ENCODE measurements at places on chromosomes 1 and 21.
A peak's percentile ranks its signal among the peaks of the same experiment; 100 is the strongest.

GRCh38 chr1:235649368-235650163, at the start of gene GNG4:
GNG4 (minus strand) TSS chr1:235649784; CDS start chr1:235583838, 65,946 bp downstream.
- peak; percentile 53 for DNase-seq

GRCh38 chr1:199411506-199411905, 616.0 kb upstream of the NR5A2 start:
- DNase-seq, result no peak

- DNase-seq, result no peak
Measured at GRCh38 chr1:36909946-36910725, 124.2 kb downstream of the GRIK3 start.

GRCh38 chr21:39645331-39645730, 32.6 kb downstream of the B3GALT5 start:
- no peak for DNase-seq

- no peak for DNase-seq
Measured at GRCh38 chr1:46807046-46807972, 8.5 kb downstream of the CYP4B1 start.

GRCh38 chr21:36481639-36482038, 1.7 kb upstream of the CLDN14 start:
- no peak for DNase-seq

DNA sequence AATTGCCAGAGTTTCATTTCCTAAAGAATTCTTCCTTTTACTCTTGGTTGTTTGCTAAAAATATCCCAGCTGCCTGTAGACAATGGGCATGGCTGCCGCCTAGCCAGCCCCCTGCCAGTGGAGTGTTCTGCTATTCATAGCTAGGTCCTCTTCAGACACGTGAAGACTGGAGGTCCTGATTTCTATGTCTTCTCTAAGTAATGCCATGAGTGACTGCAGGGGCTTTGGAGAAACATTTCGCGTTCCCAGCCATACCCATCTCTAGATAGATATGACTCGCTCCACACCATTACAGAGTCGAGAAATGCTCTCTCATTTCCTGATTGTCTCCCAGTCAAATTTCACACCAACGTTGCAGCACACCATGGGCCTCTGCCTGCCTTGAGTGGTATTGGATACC, 99.5 kb upstream of the BACE2 start:
- no peak for DNase-seq

GRCh38 chr21:35711661-35712060, 348.7 kb downstream of the SETD4 start:
- DNase-seq, result no peak

DNA sequence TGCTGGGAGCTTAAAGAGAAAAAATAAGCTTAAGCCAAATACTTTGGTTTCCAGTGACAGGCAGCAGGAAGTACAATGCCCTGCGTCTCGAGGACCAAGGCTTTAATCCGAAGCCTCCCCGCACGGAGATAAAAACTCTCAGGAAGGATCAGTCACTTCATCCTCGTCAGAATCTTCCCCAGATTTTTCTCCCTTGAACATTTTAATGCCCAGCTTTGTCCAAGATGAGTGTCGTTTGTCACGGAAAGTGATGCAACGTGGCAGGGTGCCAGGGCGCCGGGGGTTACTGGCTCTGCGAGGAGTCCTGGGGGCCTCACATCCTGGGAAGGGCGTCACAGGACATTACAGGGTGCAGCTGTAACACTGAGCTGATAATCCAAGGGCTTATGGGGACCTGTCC, 25.2 kb upstream of the PCBP3 start:
- no peak for DNase-seq

GRCh38 chr21:35783721-35784120, 276.6 kb downstream of the SETD4 start:
- DNase-seq, result no peak

- DNase-seq, result no peak
Measured at GRCh38 chr21:46025113-46025770, 43.7 kb downstream of the COL6A1 start.

DNA sequence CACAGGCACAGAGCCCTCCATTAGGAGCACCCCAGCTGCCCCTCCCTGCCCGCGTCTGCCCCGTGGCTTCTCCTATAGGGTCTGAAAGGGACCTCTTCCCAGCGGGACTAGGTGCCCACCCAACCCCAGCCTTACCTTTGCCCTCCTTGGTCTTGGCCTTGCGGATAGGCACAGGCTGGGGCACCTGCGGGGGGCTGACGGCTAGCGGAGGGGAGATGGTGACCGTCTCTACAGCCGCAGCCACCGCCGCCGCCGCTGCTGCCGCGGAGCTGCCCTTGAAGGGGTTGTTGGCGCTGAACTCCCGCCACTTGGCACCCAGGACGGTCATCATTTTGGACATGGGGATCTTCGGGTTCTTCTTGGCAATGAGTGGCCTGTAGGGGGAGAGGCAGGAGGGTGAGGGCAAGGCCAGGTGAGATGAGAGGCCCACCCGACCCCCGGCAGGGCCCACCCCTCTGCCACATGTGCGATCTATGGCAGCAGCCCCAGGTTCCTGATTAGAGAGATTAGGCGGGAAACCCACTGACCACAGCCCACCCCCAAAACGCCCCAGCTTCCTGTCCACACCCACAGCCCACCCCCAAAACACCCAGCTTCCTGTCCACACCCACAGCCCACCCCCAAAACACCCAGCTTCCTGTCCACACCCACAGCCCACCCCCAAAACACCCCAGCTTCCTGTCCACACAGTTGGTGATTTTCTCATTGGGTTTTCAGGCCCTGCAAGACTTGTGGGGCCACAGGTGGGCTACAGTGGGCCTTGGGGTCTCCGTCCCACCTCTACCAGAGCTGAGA, 25.4 kb downstream of the CHD5 start:
- no peak for DNase-seq

DNA sequence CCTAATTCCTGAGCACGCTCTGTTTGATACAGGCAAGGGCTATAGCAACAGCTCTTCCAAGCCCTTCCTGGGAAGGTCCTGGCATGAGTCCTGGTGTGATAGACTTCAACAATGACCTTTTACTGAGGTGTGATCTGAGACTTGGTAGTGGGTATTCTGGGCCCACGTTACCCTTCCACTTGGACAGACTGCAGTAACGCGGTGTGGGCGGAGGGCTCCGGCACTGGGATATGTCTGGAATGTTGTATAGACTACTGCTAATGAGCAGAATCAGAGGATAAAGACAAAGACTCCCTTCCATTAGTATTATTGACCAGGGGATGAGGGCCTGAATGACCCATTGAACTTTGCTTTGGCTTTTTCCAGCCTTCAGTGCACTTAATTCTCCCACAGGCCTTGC, 262.3 kb downstream of the RWDD3 start:
- DNase-seq, result no peak

DNA sequence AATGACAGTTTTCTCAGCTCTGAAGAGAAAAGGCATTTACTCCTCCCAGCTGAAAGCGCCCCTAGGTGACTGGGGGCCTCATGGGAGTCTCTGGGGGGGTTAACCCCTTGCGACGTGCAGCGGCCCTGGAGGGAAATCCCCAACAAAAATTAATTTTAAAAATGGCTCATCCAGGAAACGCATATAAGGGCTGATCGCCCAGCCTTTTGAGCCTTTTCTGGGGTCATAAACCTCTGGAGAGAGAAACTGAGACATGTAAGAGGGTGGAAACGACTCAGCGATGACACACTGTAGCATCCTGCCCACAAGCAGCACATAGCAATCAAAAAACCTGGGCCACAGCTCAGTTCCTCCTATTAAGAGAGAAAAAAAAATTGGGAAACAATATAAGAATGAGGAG, 20.4 kb upstream of the HPDL start:
- DNase-seq, result no peak

DNA sequence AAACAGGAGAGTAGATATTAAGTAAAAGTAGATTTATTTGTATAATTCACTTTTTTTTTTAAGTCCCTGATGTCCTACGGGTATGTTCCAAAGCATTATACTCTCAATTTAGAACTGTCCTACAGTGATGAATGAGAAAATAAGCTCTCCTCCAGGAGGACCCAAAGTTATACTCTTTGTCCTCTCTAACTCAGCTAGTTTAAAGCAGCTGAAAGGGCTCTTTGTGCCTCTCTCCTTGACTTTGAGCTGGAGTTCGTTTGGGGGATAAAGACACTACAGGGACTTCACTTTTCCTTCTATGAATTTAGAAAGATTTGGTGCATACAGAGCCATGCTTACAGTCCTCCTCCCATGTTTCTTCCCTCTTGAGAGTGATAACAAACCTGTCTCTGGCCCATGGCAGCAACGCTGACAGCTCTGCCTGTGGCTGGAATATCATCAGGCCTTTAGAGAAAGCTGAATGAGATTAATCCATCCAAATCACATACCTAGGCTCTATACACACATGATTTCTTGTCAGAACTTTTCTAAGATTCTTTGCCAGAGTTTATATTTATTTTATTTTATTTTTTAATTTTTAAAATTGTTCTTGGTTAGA, 134.3 kb downstream of the PIK3R3 start:
- DNase-seq, result no peak

DNA sequence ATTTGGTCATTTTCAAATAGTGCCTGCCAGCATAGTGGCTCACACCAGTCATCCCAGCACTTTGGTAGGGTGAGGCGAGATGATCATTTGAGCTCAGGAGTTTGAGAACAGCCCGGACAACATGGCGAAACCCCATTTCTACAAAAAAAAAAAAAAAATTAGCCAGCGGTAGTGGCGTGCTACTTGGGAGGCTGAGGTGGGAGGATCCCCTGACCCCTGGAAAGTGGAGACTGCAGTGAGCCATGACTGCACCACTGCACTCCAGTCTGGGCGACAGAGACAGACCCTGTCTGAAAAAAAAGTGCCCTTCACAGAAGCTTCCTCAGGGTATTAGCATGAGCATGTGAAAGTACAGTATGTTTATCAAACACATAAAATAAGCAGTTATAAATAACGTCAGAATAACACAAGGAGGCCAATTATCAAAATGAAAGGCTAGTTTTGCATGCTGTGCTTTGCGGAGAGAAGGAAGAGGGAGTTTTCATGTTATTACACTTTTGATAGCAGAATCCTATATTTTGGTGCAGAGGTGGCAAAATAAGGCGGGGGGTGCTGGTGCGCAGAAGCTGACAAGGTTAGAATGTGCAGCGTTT, 781 bp upstream of the METTL13 start:
- DNase-seq, result no peak

DNA sequence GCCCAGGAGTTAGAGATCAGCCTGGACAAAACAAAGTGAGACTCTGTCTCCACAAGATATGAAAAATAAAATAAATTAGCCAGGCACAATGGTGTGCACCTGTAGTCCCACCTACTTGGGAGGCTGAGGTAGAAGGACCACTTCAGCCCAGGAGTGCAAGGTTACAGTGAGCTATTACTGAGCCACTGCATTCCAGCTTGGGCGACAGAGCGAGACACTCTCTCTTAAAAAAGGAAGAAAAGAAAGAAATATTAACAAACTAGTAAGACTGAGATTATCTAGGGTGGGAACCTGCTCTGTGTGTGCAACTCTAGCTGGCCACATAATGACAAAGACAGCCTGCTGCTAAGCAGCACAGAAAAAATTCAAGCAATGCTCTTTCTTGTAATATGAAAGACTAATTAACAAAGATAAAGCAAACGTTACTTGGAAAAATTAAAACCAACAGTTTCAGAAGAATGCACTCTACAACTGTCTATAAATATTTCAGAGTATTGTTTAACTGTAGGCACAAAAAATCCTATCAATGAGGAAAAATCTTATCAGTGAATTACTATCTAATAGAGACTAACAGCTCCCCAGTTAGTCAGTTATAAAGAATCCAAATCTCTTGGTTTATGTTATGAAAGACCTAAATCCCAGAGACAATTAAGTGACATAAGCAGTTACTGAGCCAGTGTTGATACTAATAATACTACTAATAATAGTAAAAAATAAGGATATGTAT, 74.5 kb downstream of the ENAH start:
- DNase-seq, result no peak

DNA sequence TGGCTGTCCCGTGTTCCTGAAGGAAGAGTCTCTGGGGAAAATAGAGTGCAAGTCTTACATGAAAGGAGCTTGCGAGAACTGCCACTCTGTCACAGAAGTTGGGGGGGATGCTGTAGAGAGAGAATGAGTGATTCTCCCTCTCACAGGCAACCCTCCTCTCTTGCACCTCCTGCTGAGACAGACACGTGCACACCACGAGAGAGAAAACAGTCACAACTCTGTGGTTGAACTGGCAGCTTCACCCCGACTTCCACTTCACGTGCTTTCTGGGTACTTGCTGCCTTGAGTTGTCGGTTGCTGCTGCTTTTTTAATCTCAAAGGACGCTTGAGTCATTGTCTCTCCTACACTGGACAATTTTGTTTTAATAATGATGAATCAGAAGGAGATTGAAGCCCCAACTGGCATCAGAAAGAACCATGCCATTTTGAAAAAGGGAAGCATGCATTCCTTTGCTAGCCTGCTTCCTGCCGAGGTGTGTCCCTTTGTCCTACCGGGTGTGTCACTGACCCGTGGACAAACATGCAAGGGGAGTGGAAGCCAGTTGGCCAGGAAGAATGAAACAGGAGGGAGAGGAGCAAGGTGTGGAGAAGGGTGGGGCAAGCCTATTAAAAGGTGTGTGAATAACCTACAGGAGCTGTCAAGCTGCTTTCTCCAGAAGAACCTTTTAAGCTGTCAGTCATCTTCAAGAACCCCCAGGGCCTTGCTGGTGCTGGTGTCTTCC, 164.2 kb downstream of the CACNA1E start:
- no peak for DNase-seq

DNA sequence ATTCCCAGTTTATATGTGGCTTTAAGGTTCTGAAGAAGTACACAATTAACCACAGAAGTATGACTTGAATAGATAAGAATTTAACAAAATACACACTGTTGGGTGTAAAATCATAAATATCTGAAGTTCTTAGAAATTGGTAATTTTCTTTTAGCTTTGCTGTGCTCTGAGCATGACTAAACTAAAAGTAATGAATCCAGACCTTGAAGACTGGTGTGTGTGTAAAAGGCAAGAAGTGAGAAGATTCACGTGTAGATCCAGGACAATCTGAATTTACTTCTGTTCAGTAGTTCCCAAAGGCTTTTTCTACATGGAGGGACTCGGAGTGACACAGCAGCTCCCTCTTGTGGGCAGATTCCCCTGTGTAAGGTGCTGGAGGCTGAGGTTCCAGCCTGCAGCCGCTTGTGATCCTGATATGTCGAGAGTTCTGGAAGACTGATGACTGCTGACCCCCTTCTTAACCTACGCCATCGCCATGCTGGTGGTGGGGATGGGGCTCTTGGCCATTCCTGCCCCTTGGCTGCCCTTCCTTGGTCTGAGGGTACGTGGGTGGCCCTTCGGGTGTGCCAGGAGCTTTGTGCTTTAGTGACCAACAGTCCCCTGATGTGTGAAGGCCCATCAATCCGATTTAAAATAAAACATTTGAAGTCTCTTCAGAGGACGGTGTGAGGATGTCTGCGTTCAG, 62.7 kb downstream of the ADARB1 start:
- peak; percentile 65 for DNase-seq

- no peak for DNase-seq
Measured at GRCh38 chr1:42358791-42359190, 21.8 kb upstream of the RIMKLA start.

DNA sequence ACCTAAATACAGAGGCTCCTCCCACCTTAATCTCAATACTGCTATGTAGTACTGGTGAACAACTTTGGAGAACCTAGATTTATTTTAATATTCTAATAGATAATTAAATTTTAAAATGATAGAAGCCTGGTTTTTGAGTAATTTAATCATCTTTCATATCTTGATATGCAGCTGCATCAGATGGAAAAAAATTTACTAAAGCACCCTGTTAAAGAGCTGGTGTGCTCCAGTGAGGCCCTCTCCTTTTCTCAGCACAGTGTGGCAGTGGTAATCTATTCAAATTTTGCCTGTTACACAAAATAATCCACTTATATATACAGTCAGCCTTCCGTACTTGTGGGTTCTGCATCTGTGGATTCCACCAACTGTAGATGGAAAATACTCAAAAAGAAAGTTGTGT, 82.8 kb downstream of the LRRC8C start:
- no peak for DNase-seq
